GM12892 (cell line): ENCODE measurements at places on chromosomes 1 and 21.

DNA sequence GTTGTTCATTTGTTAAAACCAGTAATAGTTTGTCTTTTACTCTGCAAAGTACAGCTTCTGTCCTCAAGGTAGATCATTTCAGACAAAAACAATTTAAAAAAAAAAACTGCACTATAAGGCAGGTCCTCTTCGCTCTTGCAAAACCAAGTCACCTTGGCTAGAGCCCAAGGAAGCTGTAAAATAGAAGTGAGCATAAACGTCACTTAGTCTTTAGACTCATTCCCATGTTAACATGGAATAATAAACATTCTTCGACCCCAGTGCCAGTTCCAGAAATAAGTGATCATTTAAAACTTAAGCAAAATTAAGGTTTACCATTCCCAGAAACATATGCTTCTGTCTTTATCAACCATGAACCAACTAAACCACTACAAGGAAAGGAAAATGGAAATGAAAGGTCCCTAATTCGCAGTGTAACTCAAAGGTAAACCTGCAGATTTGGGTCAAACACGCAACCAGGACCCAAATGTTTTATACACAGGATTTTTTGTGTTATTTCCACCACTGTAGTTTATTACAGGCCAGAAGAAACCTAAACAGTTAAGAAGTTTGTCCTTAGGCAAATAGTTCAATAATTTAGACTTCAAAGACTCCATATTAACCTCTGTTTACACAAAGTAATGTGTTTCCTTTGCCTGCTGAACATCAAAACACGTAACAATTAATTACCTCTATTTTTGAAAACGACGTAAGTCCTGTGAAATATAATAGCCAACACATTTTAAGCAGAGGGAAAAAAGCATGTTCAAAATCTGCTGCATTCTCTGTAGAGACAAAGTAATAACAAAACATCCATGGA, 54.6 kb downstream of the TGFBR3 start:
- no peak for DNase-seq

- no peak for DNase-seq
Observed at GRCh38 chr1:40861224-40862003, 749 bp downstream of the CITED4 start.

DNA sequence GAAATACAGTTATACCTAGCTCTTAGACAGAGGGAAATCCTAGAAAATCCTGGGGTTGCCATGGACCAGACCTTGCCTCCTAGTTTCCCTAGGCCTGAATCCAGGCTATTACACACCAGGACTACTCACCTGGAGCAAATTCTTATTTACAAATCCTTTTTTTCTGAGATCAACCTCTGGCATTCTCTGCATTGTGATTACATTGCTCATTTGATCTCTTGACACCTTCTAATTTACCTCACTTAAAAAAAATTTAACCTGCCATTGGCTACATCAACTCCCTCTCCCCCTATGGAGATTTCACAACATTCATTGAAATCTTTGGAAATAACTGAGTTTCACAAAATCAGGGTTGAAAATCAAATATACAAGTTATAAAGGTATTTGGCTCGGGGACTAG, 2.9 kb upstream of the C1orf105 start:
- DNase-seq, result no peak

GRCh38 chr1:100448366-100448765, 89.6 kb upstream of the GPR88 start:
- no peak for DNase-seq

DNA sequence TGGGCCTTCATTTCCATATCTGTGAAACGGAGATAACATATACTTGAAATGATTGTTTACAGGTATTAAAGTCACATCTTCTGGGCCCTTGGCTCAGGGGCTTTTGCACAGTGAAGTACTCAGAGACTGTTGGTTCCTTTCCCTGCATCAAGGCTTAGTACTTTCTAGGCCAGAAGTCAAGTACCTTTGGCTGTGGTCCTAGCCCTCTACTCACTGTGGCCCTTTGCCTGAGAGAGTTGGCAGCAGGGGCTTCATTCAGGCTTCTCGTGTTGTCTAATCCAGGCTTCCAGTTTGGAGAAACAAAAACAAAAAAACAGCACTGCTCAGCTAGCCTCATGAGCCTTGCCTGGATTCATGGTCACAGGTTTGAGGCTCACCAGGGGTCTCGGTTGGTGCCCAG, 8.1 kb upstream of the DPH2 start:
- no peak for DNase-seq

- no peak for DNase-seq
Observed at GRCh38 chr1:27430903-27431600, 38.6 kb downstream of the GPR3 start.

- DNase-seq, result no peak
Observed at GRCh38 chr1:75693551-75693950, 31.0 kb upstream of the ACADM start.

DNA sequence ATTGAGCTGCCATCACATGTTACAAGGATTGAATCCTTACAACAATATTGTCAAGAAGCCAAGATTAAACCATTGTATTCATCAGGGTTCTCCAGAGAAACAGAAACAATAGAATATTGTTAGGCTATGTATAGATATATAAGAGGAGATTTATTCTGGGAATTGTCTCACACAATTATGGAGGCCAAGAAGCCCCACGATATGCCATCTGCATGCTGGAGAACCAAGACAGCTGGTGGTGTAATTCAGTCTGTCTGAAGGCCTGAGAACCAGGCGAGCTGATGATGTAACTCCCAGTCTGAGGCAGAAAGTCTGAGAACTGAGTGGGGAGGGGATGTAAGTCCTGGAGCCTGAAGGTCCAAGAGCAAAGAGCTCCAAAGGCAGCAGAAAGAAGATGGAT, 14.5 kb upstream of the TTF2 start:
- no peak for DNase-seq

DNA sequence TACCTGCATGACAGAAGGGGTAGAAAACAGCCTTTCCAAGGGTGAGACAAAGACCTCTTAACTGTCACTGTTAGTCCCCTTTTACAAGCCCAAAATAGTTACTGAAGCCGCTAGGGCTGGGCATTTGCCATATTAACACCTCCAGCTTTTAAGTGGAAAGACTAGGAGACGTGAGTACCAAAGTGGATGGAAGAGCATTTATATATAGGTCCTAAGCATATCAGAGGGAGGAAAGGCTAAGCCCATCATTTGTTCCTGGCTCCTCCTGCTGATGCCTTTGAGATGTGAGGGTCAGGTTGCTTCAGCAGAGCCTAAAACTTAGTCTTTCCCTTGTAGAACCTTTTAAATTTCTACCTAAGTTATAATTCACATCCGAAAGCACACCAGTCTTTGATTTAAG, 25.7 kb upstream of the APOBEC4 start:
- no peak for DNase-seq

DNA sequence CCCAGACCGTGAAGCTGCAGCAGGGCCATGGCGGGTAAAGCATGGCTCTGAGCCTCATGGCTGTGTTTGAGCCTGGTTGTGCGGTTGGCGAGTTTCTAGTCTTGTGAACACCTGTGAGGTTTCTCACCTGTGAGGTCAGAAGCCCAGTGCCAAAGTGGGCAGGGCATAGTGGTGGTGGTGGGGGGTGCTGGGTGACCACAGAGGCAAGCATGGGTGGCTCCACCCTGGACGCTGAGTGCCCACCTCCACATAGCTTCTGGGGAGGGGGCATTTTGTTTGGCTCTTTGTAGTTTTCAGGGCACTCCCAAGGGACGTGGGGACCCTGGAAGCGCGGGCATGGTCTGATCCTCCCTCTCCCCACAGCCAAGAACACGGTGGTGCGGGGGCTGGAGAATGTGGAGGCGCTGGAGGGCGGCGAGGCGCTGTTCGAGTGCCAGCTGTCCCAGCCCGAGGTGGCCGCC, 91.1 kb downstream of the TRIM11 start:
- no peak for DNase-seq

DNA sequence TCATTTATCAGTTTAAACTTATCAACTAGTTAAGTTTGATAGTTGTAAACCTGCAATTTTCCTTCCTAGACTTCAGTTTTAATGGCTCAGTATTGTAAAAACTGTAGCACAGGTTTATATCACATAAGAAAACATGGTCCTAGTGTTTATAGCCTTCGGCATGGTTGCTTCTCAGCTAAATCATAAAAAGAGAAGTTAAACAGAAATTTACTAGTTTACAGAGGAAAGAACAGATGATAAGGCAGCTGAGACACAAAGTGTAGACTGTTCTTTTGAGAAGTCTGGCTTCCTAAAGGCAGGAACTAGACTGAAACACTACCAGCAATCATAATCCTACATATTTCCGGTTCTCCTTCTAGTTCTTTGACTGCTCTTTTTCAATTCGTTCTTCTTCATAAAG, 39.8 kb downstream of the WNT2B start:
- DNase-seq, result no peak

DNA sequence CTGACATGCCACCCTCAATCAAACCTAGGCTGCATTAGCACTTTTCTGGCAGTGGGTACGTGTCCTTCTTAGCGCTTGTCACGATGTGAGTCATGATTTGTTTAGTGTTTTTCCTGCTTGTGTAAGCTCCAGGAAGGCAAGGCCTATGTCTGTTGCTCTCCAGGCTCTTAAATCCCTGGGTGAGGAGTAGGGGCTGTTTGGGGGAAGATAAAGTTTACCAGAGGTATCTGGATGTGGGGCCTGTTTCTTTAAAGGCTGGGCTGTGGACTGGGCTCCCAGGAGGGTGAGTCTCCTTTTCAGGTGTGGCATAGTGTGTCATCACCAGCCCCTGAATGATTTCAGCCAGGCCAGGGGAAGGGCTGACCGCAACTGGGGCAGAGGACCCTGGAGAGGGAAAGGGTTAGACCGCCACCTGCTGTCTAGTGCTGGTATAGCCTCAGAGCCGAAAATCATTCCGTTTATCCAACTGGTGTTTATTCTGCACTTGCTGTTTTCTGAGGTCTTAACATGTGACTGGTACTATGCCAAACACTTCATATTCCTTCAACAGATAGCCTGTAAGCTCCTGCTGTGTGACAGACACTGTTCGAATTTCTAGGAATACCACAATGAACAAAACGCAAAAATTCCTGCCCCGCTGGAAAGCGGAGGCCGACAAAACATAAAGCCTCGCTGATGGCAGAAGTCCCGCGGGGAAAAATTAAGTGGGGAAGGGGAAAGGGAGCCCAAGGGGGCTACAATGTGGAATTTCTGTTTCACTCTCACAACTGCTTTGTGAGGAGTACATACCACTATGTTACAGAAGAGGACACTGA, 9.7 kb downstream of the SERINC2 start:
- DNase-seq, result peak; percentile 56

GRCh38 chr1:111948209-111949171, 41.0 kb downstream of the KCND3 start:
- no peak for DNase-seq

- DNase-seq, result no peak
Observed at GRCh38 chr1:64550510-64550909, 80.6 kb downstream of the CACHD1 start.

DNA sequence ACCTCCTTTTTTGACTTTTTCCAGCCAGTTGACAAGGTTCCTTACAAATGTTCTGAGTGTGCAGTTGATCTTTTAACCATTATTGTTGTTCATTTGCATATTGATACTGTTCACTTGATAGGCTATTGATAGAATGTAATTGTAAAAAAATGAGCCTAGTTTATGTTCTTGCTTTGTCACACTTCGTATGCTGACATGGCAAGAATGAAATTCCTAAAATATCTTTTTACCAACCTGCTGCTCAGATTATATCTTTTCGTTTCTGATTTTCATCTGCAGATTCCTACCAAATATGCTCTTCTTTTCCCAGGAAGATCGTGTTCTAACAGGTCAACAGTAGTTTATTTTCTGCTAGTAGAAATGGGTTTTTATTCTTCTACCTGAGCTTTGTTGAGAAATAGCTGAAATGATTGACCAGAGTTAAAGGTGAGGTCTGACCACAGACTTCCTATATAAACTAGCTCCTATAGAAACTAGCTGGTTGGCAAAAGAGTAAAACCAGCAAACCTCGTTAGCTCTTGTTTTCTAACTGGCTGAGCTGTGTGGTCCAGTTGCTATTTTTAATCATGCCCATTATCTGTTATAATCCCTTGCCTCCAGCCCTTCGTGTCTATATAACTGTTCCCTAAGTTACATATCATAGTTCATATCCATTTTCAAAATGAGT, 174.8 kb downstream of the HS2ST1 start:
- no peak for DNase-seq

DNA sequence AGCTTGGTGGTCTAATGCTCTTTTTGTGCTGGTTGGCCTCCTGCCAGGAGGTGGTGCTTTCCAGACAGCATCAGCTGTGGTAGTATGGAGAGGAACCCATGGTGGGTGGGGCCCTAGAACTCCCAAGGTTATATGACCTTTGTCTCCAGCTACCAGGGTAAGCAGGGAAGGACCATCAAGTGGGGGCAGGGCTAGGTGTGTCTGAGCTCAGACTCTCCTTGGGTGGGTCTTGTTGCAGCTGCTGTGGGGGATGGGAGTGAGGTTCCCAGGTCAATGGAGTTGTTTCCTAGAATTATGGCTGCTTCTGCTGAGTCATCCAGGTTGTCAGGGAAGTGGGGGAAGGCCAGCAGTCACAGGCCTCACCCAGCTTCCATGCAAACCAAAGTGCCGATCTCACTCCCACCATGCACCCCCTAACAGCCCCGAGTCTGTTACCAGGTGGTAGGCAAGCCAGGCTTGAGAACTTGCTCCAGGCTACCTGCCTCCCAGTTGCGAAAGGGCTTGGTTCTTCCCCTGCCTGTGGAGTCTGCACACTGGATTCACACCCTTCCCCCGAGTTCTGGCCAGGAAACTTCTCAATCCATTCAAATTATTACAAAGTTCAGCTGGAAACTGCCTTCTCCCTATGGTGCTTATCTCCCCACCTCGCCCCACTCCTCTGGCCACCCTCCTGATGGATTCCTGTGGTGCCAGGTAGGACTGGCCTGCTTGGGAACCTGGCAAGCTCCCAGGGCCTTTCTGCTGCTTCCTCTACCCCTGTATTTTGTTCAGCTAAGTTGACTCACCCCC, 37.8 kb downstream of the DRAM2 start:
- no peak for DNase-seq

DNA sequence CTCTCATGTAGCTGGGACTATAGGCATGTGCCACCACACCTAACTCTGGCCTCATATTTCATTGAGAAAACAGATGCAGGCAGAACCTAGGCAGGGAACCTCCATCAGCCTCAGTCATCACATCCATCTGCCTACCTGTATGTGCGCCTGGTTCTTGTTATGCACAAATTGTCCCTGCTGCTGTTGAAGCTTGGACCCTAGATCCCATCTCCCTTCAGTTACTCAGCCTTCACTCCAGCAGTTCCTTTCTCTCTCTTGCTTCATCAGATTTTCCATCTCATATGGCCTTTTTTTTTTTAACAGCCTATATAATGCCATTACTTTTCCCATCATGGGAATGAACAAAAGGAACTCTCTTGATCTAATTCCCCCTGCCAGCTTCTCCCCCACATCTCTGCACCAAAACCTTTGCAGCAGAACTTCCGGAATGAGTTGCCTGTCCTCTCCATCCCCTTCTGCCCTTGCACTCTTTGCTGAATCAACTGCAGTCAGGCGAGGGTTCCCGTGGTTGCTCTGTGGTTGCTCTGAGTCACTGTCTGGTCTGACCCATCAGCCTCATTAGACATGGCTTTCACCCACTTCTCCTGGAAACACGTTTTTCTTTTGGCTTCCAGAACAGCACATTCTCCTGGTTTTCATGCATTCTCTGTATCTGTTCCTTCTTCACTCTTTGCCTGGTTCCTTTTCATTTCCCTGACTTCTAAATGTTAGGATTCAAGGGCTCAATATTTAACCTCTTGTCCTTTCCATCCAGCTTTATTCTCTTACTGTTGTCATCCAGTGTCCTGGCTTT, 41.5 kb downstream of the UBE4B start:
- DNase-seq, result peak; percentile 48

- DNase-seq, result no peak
Observed at GRCh38 chr1:39205781-39206464, 1.4 kb downstream of the MACF1 start.

GRCh38 chr1:218424502-218424901, 79.4 kb downstream of the TGFB2 start:
- no peak for DNase-seq
